ENCODE measurements at places on chromosomes 5 and 9. TPM values are rescaled to one million over a fixed set of nuclear protein-coding genes. Genes with fewer than 3 reads are reported as not detected.

Gene SURF2
- 13.9 TPM for total RNA-seq

Gene PDZD2
- total RNA-seq, result 0.19 TPM

Gene OTULIN
- total RNA-seq, result 15.7 TPM

Gene TTC39B
- total RNA-seq, result 33.0 TPM

Gene PCDHB16
- 1.9 TPM for total RNA-seq

Gene KIF27
- total RNA-seq, result 3.4 TPM

Gene ELAVL2
- total RNA-seq, result 0.12 TPM

Gene CDX1
- 0.12 TPM for total RNA-seq

Gene SPATA31A3
- total RNA-seq, result not detected
